ENCODE measurements at places on chromosomes 2 and 18.

DNA sequence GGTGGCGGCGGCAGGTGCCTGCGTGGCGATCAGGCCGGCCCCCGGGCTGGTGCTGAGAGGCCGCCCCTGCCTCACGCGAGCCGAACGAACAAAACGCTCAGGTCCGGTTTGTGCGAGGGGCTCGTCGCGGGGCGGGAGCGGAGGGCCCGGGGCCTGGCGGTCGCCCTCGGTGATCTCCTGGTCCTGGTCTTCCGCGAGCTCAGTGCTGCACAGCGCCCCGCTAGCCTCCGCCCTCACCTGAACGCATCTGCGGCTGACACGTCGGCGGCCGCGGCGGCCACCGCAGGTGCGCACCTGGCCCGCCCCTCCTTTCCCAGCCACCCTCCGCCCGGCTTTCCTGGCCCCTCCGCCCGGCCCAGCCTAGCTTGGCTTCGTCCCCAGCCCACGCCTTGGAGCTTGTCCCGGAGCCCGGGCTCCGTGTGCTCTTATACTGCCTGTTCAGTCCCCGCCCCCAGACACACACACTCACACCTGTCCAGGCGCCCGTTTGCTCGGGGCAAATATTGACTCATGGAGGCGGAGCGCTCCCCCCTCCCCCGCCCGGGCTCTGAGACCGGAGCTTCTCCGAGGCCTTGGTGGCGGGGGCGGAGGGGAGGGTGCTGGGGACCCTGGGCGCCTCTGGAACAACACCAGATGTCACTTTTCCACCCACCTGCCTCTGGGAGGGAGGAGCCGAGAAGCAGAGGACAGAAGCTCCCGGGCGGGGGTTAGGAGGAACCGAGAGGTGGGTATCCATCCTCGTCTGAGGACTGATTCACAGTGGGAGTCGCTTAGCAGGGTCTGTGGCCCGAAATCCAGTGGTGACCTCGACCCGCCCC is 8.6 kb upstream of the CRYBA2 start:
- no peak for DNase-seq

DNA sequence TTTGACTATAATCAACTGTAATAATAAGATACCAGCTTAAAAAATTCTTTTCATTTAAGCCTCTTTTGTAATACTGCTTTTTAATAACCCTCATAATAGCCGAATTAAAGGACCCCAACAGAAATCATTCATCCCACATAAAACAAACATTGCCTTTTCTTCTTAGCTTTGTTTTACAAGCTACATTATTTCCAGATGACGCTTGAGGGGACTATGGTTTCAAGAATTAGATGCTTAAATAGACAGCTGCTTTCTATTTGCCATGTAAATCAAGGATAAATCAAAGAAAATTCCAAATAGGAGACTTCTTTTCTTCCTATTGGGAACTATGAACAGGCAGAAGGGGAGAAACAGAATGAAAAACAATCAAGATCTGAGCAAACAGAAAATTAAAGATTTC is 200.7 kb upstream of the SMAD7 start:
- DNase-seq: no peak

DNA sequence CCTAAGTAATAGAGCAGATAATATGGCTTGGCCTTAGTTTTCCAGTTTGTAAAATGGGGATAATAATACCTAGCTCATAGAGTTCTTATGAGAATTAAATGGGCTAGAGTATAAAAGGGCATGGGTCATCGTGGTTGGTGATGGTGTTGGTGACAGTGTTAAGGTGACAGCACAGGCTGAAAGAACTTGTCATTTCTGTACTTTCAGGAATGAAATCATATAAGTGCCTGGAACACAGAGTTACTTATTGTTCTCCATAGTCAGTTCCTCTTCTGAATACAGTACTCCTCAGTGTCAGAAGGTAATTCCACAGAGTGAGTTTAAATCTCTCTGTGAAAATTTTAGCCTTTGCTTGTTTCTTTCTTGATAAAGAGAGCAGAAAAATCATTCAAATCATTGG is 42.4 kb downstream of the KIF5C start:
- DNase-seq: no peak

DNA sequence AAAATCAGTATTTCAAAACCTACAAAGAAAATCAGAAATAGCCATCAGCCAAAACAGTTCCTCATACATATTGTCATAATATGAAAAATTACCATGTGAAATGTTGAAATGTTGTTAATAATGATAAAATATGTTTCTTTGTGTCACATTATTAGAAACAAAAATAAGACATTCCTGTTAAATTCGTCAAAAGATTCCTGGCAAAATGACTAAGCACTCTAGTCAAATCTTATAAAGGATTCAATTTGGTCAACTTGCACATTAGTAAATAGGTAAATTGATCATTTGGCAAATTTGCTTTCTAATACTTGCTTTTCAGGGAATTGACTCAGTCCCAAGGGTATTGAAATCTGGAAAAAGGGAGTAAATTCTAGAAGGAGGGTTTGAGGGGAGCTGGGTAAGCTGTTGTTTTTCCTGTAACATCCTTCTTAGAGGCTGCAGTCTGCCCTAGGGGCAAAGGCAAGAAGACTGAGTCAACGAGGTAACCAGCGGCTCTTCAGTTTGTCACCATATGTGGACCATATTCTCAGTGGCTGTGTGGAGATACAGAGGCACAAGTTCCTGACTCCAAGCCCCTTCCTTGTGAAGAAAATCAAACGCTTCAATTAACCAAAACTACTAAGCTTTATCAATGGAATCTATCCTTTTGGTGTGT is 482.3 kb downstream of the TNS1 start:
- DNase-seq: no peak

- no peak for DNase-seq
Observed at GRCh38 chr2:16660114-16660513, 5.5 kb downstream of the CYRIA start.

GRCh38 chr2:10355471-10356438 is 53.1 kb downstream of the HPCAL1 start:
- DNase-seq: no peak

DNA sequence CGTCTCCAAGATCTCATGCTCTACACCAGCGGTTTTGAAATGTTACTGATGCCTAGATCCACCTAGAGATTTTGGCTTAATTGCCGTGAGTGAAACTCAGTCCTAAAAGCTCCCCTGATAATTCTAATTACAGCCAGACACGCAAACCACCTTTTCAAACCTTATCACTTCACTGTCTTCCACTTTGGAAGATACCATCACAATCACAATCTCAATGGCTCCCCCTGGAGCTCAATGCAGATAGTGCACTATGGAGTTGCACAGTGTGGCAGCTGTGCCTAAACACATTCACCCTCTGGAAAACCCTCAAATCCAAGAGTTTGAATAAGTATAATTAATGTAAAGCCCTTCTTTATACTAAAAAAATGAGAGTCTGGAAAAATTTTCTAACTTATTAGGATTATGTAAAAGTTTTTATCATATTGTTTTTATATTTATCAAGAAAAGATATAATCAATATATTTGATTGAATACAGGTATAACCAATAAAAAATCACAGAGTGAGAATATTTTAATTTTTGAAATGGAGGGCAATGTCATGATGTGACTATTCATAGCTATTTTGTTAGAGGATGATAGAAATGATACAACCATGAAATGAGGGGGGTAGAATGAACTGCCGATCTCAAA is 102.9 kb upstream of the SLC8A1 start:
- no peak for DNase-seq

GRCh38 chr2:45300026-45300750 is 290.9 kb upstream of the SIX2 start:
- DNase-seq: no peak

DNA sequence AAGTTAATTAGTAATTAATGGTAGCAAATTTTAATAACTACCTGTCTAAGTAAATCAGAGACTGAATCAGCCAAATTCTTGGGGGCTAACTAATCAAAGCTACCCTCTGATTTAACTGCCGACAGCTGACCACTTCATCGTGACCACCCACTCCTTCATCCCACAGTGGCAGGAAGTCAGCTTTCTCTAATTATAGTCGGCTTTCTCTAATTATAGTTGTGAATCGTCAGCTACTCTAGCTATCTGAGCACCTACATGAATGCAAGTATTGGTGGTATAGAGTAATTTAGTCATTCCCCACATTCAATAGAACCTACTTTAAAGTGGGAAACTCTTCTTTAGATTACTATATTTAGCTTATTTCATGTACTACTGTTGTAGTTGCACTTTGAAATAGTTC is 185.5 kb downstream of the PTGR3 start:
- DNase-seq: no peak

DNA sequence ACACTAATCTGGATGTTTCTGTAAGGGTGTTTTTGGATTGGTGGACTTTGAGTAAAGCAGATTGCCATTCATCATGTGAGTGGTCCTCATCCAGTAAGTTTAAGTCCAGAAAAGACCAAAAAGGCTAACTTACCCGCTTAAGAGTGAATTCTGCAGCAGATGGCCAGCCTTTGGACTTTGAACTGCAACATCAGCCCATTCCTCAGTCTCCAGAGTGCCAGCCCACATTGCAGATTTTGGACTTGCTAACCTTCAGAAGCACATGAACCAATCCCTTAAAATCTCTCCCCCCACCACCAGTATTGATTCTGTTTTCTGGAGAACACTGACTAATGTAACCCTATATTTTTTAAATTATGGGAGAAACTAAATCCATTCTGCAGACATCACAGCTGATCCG is 30.0 kb upstream of the SPATS2L start:
- no peak for DNase-seq
